ENCODE measurements at places on chromosomes 6 and 20.

- DNase-seq, result no peak
Measured at GRCh38 chr6:44430326-44430725, 42.8 kb downstream of the CDC5L start.

DNA sequence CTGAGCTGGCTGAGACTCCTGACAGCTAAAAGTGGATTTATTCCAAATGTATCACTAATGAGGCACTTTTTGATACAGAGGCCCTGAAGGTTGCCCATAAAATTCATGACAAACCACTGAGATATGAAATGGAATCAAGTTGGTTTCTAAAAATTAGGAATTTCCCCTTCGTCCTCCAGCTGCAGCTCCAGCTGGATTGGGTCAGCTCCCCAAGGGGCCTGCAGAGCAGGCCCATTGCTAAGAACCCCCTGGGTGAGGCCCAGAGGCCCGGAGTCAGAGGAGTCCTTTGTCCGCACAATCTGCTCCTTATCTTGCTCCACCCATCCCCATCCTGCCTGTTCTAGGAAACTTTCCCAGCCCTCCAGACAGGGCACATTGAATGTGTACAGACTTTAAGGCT lies 163.5 kb upstream of the TOP1 start:
- DNase-seq, result no peak

DNA sequence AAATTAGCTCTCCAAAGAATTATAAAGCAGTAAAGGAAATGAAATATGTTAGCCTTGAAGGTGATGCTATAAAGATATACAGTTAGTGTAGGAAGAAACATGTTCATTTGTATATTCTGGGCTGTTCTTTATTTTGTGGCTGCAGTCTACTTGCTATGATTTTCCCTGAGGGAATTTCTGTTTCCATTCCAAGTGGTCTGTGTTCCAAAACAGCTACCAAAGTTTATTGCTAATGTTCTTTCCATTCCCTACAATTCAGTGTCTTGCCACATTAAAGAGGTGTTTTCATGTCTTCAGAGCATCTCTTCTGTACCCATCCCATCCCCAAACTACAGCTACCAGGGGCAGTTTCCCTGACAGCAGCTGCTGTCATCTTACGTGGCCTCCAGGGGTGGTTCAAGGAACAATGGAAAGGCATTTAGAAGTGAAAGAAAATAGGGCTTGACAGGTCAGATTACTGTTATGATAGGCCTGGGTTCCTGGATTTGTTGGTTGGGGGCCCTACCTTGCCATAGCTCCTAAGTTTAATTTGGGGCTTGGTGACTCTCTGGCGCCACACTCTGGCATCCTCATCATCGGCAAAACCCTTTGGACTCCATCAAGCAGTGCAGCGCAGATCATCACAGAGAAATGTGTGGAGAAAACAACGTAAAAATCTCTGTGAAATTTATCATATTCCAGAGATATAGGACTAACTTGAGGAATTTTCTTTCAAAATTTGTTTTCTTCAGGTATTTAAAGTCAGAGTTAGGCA lies 33.8 kb upstream of the AIG1 start:
- no peak for DNase-seq

- DNase-seq, result no peak
Measured at GRCh38 chr6:106083618-106084017, 2.5 kb upstream of the PRDM1 start.

DNA sequence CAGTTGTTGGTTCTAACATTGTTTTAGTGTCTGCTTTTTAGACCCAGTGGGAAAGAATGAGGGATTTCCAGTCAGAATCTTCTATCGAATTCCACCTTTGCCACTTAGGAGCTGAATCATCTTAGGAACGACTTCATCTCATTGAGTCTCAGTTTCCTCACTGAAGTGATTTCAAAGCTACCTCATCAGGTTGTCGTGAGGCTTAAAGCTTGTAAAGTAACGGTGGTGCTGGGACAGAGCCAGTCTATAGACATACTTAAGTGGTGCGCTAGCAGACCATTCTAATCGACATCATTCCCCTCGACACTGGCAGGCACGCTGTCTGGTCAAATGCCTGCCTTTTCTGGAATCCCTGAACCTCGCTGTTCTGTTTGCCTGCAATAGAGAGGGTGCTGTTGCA lies 55.5 kb downstream of the TMEM170B start:
- no peak for DNase-seq

DNA sequence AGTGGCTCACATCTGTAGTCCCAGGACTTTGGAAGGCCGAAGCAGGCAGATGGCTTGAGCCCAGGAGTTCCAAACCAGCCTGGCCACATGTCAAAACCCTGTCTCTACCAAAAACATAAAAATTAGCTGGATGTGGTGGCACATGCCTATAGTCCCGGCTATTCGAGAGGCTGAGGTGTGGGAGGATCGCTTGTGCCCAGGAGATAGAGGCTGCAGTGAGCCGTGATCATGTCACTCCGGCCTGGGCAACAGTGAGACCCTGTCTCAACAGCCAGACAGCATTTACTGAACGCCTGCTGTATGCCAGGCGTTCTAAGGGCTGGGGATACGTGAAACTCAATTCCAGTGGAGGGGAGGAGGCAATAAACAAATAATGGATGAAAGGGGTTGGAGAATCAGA lies 69.9 kb downstream of the ATP9A start:
- DNase-seq, result no peak

DNA sequence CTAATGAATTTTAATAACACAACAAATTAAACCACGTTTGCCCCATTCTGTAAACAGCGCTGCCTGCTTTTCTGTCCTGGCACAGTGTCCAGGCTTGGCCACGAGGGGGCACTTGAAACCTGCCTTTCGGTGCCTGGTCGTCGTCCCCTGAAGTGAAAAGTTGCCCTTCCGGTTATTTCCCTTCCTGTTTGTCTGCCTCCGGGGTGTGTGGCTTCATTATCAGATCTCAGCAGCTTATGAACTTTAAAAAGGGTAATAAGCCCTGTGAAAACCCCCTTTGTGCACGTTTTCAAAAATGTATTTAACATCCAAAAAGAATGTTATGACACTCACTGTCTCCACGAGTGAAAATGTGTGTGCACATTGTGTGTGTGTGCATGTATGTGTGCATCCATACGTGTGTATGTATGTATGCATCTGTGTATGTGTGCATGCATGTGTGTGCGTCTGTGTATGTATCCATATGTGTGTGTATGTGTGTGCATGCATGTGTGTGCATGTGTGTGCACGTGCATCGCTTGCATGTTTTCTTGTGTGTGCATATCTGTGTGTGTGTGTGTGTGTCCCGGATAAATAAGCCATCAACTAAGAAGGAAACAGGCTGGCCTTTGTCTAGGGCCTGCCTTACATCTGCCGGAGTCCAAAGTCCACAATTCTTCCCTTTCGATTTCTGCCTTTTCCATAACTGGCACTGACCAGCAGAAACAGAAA lies 358.4 kb downstream of the THBS2 start:
- DNase-seq, result peak; percentile 71

DNA sequence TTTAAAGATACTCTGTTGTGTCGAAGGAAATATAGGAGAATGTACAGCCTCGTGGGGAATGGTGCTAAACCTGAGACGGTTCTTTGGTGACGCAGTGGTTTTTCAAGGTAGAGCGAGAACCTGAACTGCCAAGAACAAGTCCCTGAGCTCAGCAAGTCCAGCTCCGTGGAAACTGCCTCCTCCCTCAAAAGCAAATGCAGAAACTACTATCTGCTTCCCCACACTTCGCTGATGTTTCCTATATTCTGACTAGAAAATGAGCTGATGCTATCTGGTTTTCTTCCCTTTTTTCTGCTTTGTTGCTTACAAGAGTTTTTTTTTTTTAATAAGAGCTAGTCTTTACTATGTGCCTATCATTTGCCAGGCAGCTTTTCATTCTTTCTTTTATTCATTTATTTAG lies 85.3 kb upstream of the LY86 start:
- DNase-seq, result no peak

DNA sequence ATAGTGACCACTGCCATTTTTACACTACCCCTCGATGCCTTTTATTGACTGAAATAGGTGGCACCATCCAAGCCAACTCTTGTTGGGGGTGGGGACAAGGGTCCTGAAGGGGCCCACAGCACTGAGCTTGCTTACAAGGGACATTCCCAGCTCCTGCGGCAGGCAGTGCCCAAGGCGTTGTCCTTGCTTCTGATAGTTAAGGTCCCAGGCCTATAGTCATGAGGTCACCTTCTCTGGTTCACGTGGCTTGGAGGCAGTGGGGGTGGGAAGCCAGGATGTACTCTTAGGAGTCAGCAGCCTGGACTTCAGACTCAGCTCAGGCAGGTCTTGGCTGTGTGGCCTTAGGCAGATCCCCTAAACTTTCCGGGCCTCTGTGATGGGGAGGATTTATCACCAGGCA lies 48.6 kb downstream of the TOX2 start:
- DNase-seq, result no peak

DNA sequence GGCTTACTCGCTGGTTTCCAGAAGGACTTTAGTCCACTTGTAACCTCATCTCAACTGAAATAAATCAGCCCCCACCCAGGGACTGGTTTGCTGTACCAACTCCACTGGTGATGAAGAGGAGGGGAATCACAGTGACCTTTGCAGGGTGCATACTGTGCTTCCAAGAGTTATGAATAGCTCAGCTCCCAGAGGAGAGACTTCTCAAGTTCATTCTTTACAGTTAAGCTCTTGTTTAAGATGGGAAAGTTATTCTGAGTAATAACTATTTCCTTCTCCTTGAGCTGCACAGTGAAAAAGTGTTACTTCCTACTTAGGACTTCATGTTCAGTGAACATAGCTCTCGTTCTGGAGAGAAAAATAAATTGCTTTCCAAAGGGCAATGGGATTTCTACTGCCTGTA lies 166.5 kb upstream of the ECI2 start:
- DNase-seq, result no peak

- DNase-seq, result no peak
Measured at GRCh38 chr6:159996626-159997497, 28.0 kb downstream of the IGF2R start.

DNA sequence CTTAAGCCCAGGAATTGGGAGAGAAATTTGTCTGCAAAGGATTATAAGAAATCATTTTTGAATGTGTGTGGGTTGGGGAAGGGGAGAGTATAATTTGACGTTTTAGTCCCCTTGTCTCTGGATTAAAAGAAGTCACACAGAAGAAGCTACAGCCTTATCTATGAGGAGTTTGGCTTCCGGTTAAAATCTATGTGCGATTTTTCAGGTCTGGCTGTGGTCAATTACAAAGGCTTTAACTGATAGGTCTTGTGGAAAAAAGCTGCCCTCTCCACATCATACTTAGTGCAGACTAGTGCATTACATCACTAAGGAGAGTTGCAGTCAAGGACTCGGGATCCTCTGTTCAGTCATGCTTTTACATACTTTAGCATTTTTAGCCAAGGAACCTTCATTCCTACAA lies 80.3 kb upstream of the HTR1B start:
- DNase-seq, result no peak

- DNase-seq, result no peak
Measured at GRCh38 chr6:147156799-147157382, 47.3 kb upstream of the STXBP5 start.

- DNase-seq, result no peak
Measured at GRCh38 chr6:109436041-109436440, 4.4 kb downstream of the PPIL6 start.

DNA sequence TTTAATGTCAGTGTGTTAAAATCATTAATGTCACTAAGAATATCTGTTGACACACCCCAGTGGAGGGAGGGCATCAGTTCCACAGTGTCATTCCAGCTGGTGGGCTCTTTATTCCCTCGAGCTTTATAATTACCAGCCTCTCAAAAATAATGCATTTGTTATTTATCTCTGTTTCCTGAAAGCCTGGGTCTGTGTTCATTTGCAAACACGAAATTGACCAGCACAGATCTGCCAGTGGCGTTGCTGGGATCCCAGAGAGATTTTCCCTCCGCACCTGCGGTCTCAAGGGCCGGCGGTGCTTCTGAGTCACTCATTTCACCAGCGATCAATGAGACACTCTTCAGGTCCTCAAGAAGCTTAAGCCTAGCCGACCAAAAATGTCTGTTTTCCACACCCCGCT lies 5.7 kb upstream of the PYGB start:
- no peak for DNase-seq

GRCh38 chr20:41171736-41172295 lies 34.5 kb downstream of the PLCG1 start:
- DNase-seq, result no peak

DNA sequence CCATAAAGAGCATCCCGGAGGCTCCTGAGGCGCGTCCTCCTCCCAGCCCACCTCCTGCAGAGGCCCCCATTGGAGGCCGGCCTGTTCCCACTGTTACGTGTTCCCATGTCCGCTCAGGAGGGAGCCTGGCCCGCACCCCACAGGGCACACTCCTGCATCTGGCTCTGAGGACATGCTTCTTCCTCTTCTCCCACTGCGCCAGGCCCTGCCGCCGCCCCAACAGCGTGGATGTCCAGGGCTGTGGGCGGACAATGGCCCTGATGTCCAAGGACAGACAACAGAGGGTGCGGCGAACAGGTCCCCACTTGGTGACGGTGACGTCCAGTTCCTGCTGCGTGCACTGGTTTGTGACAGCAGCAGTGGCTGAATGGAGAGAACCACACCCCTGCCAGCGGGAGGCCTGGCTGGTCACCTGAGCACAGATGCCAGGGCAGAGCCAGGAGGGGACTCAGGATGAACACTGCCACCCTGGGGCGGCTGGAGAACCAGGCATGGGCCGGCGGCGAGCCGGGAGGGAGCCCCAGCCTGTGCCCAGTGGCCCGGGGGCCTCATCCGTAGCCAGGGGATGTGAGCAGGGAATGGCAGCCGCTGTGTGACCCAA lies 26.6 kb downstream of the FRMD1 start:
- peak; percentile 72 for DNase-seq

- no peak for DNase-seq
Measured at GRCh38 chr20:44415833-44416715, 59.6 kb upstream of the TTPAL start.

- no peak for DNase-seq
Measured at GRCh38 chr20:49984426-49985153, 1.8 kb downstream of the SNAI1 start.

- DNase-seq, result no peak
Measured at GRCh38 chr6:169087443-169088041, 166.1 kb downstream of the THBS2 start.

GRCh38 chr20:1820138-1821079 lies 74.8 kb upstream of the SIRPA start:
- no peak for DNase-seq

GRCh38 chr20:59259946-59260345 lies 40.5 kb upstream of the EDN3 start:
- no peak for DNase-seq

DNA sequence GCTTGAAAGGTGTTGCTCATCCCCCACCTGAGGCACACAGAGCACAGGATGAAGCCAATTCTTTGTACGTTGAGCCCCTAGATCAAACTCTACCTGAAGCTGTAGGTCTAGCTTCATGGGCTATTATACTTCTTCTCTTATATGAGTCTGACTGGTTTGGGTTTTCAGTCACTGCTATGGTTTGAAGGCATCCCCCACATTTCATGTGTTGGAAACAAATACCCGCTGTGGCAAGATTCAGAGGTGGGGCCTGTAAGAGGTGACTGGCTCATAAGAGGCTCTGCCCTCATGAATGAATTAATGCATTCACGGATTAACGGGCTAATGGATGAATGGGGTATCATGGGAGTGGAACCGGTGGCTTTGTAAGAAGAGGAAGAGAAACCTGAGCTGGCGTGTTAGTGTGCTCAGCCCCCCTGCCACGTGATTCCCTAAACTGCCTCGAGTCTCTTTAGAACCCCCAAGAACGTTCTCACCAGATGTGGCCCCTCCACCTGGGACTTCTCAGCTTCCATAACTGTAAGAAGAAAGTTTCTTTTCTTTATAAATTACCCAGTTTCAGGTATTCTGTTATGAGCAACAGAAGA lies 39.2 kb downstream of the PREX1 start:
- DNase-seq, result no peak

All from DMS153 (cell line).